ENCODE measurements at places on chromosomes 12 and 14.

DNA sequence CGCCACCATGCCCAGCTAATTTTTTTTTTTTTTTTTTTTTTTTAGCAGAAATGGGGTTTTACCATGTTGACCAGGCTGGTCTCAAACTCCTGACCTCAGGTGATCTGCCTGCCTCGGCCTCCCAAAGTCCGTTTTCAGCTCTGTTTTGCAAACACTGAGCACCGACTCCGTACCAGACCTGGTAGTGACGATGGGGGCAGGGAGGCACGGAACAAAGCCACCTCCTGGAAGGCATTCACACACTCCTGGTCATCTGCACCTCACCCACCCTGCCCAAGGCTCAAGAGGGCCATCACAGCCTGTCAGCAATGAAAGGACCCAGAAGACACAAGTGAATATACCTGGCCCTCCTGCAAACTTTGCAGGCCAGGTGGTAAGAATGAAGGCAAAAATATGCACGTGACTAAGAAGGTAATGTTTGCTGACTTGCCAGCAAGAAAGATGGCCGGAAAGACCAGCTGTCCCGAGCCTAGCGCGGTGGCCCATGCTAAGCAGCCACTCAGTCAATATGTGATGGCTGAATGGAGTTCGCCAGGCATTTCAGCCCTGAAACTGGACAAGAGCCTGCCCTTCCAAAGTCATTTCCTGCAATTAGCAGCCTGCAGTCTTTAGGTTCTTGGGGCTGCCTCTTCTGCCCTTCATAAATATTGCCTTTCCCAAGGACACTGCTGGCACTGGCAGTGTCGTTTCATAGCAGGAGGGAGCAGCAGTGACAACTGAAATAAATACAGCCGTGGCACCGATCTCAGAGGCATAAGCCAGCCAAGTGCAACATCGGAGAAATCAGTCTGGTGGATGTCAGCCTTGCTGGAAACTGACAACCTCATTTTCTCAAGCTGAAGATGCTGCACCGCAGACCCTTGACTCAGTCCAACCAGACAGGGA, 17.6 kb downstream of the MMAB start:
- DNase-seq, result no peak

- DNase-seq, result peak; percentile 83
Observed at GRCh38 chr12:118404876-118405521, 28.6 kb downstream of the SUDS3 start.

GRCh38 chr12:93979189-93979588, 169.2 kb upstream of the PLXNC1 start:
- DNase-seq, result peak; percentile 23

GRCh38 chr14:91453744-91454143, 36.1 kb upstream of the CCDC88C start:
- no peak for DNase-seq

DNA sequence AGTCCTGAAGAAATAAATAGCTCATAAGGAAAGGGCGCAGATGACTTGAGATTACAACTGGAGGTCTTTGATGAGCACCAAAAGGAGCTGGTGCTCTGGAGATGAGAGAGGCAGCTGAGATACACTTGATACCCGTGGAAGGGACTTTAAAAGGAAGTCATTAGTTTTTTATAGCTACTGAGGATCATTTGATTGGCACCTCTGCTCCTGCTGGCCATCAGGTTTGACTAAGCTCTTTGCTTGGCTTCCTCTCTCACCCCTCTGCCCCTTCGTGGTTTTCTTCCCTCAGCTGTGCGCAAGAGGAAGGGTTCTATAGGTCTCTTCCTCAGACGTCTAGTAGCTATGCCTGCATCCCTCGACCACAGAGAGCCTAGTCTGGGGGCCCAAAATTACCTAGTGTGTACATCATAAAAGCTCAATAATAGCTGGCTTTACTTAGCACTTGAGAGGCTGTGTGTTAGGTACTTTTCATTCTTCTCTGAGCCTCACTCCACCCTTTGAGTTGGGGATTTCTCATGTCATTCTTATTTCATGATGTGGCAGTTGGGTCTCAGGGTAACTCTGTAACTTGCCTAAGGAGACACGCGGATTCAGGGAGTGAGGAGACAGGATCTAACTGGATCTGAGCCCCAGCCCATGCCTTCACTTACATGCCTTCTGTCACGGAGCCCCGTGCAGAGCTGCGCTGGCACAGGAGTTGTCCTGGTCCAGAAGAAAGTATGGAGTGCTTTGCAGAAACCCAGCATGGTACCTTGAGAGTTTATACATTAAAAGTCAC, 68.4 kb upstream of the ASPG start:
- no peak for DNase-seq

GRCh38 chr14:54742492-54743350, 159.9 kb downstream of the GCH1 start:
- no peak for DNase-seq

DNA sequence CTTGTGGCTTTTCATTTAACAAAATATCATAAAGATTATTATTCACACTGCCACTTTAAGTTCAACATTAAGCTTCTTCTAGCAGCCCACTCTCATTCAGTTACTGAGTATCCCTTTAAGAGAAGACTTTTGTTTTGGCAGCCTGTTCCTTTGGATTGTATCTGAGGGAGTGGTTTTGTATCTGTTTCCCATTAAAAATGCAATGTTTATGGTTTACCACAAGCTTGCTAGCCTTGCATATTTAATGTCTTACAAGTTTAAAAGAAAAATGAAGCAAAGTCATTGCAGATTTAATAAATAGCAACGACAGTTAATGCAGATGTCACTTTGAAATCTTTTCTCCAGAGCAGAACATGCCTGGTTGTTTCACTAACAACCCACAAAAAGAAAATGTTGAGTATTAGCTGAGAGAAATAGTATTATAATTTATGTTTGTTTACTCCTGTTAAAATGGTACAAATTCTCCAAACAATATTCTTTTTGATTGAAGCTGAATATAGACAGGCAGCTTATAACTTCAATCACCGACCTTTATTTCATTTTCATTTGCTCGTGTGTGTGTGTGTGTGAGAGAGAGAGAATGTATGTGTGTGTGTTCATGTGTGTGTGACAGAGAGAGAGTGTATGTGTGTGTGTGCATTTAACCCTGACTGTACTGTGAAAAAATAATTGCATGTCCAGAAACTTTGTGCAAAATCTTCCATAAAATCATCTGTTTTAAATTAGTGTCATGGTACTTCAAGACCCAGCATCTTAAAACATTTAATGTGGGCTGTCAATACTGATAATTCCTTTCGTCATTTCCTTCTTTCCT, 1.8 kb downstream of the DCN start:
- DNase-seq, result no peak
